Fibroblast of skin of right biceps (primary cell): ENCODE measurements at places on chromosomes 11 and 22.

DNA sequence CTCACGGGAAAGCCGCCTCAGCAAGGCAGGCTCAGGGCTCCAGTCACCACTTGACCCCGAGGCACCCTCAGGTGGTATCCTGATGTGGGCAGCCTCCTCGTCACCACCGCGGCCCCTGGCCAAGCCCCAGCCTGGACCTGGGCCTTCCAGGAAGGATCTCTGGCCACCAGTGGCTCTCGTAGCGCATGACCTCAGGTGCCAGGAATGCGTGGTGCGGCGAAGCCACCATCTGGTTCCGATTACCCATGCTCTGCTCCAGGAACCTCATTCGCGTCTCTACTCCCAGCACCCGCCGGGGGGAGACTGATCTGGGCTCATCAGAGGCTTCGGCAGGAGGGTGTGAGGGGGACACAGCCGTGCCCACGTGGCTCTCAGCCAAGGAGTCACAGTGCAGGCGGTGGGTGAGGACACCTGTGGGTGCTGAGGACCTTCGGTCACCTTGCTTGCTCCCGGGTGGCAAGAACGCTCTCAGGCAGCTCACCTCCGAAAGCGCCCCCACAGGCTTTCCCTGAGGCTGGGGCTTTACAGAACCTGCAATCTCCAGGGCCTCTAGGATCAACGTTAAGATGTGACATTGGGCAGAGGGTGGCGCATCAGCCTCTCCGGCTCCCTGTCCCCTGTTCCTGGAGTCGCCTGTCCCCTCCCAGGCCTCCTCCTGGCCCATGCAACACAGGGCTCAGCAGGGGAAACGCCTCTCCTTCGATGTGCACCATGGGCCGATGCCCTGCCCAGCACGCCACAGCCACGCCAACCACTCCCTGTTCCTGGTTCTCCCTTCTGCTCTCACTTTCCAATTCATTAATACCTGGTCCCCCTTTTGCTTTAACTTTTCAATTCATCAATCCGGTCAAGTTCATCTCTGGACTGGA, 39.0 kb downstream of the TBX1 start:
- peak; percentile 96 for DNase-seq

- no peak for DNase-seq
Observed at GRCh38 chr22:47355776-47356510, 593.5 kb downstream of the TBC1D22A start.

- no peak for DNase-seq
Observed at GRCh38 chr22:33020721-33021120, 37.5 kb downstream of the SYN3 start.

DNA sequence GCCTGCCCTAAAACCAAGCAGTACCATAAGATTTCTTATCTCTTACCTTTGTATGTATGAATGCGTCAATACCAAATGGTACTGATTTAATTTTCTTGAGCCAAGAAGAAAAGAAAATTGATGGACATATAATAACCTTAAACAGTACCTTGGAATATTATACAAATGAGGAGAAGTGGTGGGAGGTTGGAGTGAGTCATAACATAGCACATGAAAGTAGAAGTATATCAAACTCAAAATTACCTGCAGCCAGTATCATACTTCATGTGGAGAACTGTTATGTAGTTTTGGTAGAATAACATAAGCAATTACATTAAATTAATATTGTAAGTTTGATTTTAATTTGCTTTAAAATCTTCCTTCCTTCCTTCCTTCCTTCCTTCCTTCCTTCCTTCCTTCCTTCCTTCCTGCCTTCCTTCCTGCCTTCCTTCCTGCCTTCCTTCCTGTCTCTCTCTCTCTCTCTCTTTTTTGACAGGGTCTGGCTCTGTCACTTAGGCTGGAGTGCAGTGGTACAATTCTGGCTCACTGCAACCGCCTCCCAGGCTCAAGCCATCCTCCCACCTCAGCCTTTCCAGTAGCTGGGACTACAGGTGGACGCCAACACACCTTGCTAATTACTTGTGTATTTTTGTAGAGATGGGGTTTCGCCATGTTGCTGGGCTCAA, 460.9 kb upstream of the CCDC90B start:
- DNase-seq, result no peak

DNA sequence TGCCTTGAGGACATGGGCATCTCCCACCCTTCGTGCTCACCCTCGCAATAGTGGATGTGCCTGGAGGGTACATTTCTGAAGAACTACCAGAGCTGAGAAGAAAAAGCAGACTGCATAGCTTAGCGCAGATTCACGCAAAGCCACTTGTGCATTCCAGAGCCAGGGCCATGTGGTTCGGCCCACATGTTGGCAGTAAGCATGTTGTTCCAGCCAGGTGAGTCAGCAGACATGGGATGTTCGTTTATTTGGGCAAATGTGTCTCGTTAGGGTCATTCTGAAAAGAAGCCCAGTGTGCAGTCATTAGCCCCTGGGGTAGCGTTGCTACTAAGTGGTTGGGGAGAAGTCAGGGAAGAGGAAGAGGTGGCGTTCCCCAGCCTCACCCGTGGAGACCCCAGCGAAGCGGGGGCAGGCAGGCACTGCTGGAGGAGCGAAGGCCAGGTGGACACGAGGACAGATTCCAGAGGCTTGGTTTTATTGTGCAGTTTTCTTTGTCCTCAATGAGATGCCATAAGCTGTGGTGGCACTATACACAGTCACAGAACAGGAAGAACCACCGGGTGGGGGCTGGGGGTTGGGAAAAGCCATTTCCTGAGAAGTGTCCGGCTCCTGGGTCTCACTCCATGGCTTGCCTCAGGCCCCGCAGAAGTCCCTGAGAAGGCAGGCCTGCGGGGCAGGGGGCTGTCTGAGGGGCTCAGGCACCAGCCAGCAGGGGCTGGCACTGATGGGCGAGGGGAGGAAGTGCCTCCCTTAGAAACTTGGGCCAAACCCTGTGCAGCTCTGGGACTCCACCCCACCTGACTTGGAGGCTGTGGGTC, 5.0 kb downstream of the THY1 start:
- DNase-seq, result peak; percentile 92

DNA sequence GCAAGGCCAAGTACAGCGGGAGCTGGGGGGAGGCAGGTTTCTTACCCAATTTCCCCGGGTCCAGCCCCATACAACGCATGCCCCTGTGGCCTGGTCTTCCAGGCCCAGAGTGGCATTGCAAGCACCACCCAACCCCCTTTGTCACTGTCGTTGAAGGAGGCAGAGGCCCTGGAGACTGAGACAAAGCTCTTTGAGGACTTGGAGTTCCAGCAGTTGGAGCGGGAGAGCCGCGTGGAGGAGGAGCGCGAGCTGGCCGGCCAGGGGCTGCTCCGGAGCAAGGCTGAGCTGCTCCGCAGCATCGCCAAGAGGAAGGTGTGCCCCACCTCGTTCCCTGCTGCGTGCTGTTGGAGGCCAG, 27.8 kb downstream of the PHLDB1 start:
- DNase-seq, result no peak

GRCh38 chr11:10634407-10634806, 59.1 kb downstream of the IRAG1 start:
- DNase-seq, result no peak

DNA sequence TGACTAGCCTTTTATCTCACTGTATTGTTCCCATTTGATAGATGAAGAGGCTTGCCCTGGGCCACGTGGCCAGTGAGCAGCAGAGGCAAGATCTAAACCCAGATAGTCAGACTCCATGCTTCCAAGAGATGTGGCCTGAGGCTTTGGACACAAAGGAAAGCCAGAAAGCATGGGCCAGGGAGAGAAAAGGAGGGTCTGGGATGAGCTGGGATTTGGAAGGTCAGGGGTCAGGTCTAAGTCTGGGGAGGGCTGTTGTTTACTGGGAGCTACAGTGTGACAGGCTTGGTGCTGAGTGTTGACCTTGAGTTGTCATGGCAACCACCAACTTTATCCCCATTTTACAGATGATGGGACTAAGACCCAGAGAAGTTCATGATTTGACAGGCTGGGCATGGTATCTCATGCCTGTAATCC, 2.1 kb downstream of the SLC35E4 start:
- DNase-seq, result no peak

- peak; percentile 88 for DNase-seq
Observed at GRCh38 chr11:120471131-120471530, 40.4 kb upstream of the GRIK4 start.

DNA sequence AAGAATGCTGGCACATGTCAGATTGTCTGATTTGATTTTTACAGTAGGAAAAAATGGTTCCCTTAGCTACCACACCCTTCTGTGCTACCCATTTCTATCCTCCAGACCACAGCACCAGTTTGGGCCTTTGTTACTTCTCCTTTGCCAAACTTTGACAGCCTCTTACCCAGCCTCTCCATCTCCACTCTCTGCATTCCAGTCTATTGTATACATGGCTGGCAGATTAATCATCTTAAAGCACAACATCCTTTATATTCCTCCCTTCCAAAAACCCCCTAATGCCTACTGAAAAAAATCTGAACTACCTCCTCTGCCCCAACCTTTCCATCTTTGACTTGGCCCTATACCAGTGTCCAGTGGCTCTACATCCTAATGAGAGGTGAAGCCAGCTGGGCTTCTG, 10.8 kb upstream of the PANX1 start:
- DNase-seq, result peak; percentile 44
